Small intestine (tissue), 16 donors: ENCODE measurements at places on chromosomes 2 and 18.

DNA sequence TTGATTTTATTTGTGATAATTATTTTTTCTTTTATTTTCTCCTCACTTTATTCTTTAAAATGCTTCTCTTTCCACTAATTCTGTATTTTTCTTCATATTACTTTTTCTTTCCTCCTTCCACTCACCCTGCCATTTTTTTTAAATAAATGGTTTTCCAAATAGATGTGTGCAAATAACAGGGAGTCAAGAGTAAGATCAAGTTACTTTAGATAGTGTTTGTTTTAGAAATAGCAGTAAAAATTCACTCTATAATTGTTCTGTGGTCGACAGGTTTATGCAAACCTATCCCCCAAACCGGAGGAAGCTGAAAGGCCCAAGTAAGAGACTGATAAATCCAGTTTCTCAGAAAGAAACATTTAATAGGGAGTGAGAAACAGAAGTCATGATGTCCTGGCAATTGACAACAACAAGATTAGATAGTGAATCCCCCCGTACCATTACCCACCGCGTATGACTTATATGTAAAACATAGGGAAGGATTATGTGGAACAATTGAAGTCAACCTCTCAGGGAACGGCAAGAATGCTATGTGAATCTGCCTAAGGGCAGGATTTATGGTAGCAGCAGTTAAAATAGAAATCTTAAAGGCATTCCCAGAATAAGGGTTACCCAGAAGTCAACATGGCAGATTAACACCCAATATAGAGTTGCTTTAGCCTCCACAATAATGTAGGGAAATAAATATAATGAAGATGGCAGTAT lies 75.5 kb downstream of the KYNU start:
- no peak for DNase-seq

DNA sequence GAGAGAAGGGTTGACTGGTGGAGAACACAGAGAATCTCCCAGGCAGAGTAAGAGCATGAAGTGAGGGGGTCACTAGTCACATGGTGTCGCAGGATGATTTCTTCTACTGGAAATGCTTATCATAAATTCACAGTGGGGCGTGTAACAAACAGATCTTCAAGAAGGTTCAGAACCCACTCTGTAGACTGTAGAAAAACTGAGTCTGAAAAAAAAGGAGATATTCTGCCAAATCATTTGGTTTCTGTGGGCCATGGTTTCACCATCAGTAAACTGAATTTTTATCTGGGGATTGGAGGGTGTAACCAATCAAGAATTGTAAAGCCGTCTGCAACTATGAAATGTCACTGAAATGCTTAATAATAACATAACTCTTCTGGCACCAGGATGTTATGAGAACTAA lies 15.0 kb downstream of the TPGS2 start:
- DNase-seq, result no peak

GRCh38 chr2:152560166-152560565 lies 157.1 kb downstream of the PRPF40A start:
- DNase-seq, result no peak

DNA sequence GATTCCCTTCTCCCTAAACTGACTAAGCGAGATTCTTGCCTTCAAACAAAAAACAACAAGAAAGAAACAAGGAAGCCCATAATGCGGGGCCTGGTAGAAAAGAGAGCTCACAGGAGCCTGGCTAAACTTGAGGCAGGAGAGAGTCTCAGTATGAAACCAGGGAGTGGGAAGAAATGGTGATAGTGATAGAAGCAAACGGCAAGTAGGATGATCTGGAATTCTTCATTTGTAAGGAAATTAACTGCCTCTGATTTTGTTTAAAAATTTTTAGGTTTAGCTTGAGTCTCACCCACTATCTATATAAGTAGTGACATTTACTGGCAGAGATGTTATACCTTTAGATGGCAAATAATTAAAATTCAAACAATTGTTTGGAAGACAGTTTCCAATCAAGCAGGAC lies 1356.5 kb upstream of the LRRTM1 start:
- DNase-seq, result no peak

DNA sequence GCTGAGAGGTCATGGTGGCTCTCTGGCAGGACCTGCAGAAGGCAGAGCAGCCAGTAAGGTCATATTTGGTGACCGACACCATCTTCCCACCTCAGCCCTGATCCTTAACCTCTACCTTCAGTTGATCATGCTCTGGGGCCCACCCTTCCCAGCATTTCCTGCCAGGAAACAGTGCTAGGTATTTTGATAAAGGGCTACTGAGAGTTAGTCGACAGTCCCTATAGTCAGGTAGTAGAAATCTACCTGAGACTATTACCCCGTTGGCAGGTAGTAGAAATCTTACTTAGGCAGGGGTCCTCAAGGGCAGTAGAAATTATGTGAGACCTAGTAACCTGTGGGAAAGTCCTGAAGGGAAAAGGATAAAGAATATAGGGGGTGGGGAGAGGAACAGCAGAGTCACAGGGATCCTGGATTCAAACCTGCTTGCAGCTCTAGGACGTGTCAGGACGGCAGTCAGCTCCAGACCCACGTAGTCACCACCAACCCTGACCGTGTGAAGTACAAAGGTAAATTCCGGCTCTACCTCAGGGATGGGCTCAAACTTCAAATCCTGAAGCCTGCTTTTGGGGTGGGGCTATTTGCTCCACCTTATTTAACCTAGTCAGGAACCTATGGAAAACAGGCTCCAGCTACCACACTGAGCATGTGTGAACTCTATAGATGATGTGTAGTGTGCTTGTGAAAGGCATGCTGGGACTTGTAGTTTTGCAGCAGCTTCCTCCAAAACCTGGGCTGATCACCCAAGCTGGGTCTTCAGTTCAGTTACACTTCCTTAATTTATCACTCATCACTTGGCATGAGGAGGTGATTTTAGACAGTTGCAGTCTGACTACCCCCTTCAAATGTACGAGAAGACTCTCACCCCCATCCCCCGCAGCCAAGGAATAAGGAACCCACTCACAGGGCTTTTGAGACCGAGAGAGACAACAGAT lies at the start of gene DQX1:
TSS of gene DQX1 (minus strand) at position 515 of the 932 bp plus-strand sequence. CDS start at position 13, 502 bp downstream.
- DNase-seq, result peak; percentile 99

GRCh38 chr2:85398426-85399182 lies 11.6 kb downstream of the CAPG start:
- DNase-seq, result no peak

GRCh38 chr2:106030287-106031268 lies 163.5 kb downstream of the UXS1 start:
- peak; percentile 92 for DNase-seq

- no peak for DNase-seq
These were observed 1271.8 kb upstream of the CHAC2 start for GRCh38 chr2:52495816-52496215.

DNA sequence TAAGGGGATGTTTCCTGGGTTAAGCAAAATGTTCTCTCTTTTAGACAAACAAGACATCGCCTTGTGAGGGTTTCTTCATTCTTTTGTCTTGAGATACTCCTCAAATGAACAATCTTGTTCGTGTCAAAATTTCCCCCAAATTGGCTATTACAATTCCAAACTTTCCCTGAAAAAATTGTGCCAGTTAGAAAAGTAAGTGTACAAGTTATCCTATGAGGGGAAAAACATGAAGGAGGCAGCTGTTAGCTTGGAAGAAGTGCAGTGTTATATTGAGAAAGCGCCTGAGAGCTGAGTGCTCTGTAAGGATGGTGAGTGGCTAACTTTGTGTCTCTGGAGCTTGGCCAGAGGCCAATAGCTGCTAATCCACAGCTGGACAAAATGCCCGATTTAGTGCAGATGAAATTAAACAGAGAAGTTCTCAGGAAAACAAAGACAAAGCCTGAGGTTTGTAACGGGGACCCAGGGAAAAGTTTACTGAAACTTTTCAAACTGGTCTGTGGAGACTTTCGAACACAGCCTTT lies 14.1 kb upstream of the PLEKHH2 start:
- DNase-seq, result peak; percentile 24

GRCh38 chr18:75844146-75844545 lies 416.6 kb upstream of the SMIM21 start:
- DNase-seq, result no peak

GRCh38 chr2:26569216-26570082 lies 71.7 kb downstream of the CIB4 start:
- DNase-seq, result no peak

GRCh38 chr18:48038636-48039035 lies 108.2 kb upstream of the SMAD2 start:
- no peak for DNase-seq

DNA sequence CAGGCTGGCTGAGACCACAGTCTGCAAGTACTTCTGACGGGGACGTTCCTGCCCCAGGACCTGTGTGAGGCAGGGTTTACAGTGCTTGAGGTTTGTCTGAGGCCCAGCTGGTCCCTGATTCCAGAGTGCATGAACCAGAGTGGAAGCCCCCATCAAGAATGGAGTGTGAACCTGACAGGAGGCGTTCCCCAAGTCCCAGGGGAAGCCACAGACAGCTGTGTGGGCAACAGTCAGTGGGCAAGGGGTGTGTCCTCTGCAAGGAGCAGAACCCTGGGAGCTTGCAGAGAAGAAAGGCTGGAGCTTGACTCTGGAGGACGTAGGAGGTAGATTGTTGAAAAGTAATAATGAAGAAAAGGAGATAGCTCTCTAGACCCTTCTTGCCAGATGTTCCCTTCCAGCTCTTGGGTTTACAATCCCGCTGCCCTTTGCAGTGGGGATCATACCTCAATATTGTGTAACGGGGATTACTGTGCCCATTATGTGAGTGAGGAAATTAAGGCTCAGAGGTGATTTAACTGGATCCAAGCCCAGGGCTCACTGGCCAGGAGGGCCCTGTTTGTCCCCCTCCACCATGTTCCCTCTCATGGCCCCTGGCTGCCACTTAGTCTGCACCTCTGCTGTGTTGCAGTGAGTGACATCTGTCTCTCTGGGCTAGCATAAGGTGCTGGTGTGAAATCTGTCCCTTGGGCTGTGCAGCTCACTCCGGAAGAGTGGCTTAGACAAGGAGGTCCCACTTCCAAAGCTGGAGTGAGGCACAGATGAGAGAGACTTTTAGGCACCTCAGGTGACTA lies 6.2 kb downstream of the DBI start:
- DNase-seq, result no peak

DNA sequence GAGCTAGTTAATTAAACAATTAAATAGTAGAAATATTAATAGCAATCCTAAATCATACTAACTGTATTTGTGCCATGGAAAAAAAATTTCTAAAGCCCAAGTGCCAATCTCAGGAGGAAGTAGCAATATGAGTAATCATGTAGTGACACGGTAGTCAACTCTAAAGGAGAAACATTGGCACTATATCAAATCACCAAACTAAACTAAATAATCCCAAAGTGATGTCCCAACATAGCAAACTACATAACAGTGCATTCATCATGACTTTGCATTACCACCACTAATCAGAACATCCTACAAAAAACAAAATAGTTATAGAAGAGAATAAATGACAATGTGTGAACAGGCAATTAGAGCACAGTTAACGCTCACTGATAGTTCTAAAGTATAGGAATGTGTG lies 195.1 kb downstream of the EXOC6B start:
- DNase-seq, result no peak

GRCh38 chr2:177143444-177143843 lies 69.2 kb upstream of the HNRNPA3 start:
- DNase-seq, result no peak

- peak; percentile 81 for DNase-seq
These were observed 49.1 kb upstream of the MYCN start for GRCh38 chr2:15890936-15891905.

DNA sequence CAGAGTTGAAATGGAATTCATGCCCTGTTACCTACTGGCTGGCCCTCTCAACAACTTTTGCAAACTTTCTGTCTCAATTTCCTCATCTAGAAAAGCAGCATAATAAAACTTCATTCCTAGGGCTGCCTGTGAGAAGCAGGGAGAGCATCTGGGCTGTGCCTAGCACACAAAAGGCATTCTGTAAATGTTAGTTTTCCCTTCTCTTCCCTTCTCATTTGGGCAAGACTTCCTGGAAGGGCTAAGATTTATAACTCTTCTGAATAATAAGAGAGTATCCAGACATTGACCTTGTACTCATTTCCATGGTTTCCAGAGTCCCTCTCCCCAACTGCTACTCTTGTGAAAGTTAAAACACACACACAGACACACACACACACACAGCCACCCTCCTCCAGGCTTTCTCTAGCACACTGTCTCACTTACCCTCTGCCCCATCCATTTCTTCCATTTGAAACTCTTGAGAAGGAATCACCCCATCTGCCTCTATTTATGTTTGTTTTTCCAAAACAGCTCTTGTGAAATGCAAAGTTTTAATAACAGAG lies 302.1 kb downstream of the SMAD2 start:
- DNase-seq, result no peak

- no peak for DNase-seq
These were observed 33.7 kb downstream of the GPR75 start for GRCh38 chr2:53826030-53826410.

- no peak for DNase-seq
These were observed 163.2 kb upstream of the KLF7 start for GRCh38 chr2:207328944-207329386.

DNA sequence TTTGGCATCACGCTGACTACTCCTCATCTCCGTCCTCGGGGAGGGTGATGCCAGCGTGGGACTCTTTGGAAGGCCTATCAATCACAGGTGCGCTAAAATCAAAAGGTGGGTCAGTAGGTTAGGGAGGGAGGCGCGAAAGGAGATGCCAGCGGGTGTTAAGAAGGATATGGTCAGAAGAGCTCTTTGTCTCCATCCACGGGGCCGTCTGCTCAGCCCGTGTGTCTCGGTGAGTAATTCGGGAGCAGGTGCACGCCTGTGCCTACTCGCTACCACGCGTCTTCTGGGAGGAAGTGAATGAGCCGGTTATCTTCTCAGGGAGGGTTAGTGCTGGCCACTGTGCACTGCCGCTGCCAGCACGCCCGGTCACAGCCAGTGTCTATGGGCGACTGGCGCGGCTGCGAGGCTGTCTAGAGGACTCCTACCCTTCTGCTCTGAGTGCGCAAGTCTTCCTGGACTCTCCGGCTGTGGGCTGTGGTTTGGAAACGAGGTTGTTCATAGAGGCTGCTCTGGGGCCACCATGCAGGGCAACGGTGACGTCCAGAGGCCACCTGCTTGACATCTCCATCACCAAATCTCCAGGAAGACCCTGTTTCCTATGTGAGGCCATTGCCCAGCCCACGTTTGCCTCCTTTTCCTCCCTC lies 153.4 kb downstream of the MBP start:
- DNase-seq, result no peak

- no peak for DNase-seq
These were observed 90.9 kb upstream of the UBXN4 start for GRCh38 chr2:135650721-135651120.

DNA sequence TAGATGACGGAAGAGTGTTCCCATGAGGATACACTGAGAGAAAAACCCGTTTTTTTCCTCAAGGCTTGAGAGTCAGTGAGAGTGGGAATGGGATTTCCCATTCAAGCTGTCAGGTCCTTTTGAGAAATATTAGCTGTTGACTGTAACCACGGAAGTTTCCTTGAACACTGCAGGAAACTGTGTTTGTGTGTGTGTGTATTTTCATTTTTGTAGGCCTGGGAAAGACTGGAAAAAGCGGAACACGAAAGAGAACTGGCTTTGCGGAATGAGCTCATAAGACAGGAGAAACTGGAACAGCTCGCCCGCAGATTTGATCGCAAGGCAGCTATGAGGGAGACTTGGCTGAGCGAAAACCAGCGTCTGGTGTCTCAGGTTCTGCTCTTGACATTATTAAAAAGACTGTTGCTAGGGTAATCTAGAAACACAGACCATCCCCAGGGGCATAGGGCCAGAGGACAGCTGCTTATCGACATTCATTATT lies 98.8 kb upstream of the EML6 start:
- DNase-seq, result no peak
